RPMI7951 (cell line): ENCODE measurements at places on chromosomes 11 and 22. TPM values are rescaled to one million over a fixed set of nuclear protein-coding genes. Genes with fewer than 3 reads are reported as not detected.

The CNTN5 gene
- not detected in 2 replicates for total RNA-seq

The CCDC188 gene
- 0.68 TPM in 1 of 2 replicates, not detected in the other for total RNA-seq

The BBOX1 gene
- total RNA-seq, result 0.39 and 0.60 TPM in 2 replicates

The JAML gene
- total RNA-seq, result not detected in 2 replicates

The KRTAP5-11 gene
- not detected in 2 replicates for total RNA-seq

The ANO9 gene
- not detected in 2 replicates for total RNA-seq

The NUDT8 gene
- total RNA-seq, result 7.2 and 11.6 TPM in 2 replicates

The TRIM22 gene
- total RNA-seq, result 5.5 and 10.1 TPM in 2 replicates

The DDTL gene
- total RNA-seq, result 1.9 and 2.3 TPM in 2 replicates

The BLID gene
- 1.9 and 3.4 TPM in 2 replicates for total RNA-seq
